ENCODE measurements at places on chromosomes 1 and 21.

- DNase-seq, result no peak
Measured at GRCh38 chr1:185069202-185069772, 23.9 kb downstream of the RNF2 start.

- no peak for DNase-seq
Measured at GRCh38 chr1:2046174-2046917, 3.9 kb upstream of the PRKCZ start.

DNA sequence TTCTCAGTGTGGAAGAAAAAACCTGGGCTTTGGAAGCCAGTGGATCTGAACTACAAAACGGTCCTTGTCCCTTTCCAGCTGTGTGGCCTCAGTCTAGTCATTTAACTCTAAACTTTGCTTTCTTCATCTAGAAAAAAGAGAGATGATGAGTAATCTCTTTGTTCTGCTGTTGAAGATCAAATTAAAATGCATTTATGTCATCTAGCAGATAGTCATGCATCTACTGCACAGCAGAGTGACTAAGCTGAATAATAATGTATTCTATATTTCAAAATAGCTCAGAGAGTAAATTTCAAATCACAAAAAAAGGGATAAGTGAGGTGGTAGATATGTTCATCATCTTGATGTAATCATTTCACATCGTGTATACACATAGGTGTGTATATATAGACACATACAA lies 473.2 kb downstream of the DSCAM start:
- DNase-seq, result no peak

- DNase-seq, result no peak
Measured at GRCh38 chr1:44361478-44361877, 6.4 kb upstream of the ERI3 start.

DNA sequence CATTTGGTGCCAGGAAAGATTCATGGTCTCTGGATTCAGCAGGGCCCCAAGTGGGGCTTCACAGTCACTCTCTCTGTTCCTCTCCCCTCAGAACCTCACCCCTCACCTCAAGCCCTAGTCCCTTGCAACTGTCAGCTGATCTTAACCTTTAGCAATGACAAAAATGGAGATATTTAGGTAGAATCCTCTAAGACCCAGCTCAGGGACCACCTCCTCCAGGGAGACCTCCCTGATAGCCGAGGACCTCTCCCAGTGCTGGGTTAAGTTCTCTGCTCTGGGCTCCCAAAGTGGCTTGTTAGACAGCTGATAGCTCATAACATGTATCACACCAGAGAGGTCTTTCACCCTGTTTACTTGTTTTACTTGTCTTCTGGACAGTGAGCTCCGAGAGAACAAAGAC lies 257.6 kb upstream of the KIAA0040 start:
- DNase-seq, result no peak

- peak; percentile 68 for DNase-seq
Measured at GRCh38 chr1:218967836-218968235, 205.8 kb upstream of the LYPLAL1 start.

- DNase-seq, result no peak
Measured at GRCh38 chr1:70397013-70397412, 14.1 kb upstream of the CTH start.

DNA sequence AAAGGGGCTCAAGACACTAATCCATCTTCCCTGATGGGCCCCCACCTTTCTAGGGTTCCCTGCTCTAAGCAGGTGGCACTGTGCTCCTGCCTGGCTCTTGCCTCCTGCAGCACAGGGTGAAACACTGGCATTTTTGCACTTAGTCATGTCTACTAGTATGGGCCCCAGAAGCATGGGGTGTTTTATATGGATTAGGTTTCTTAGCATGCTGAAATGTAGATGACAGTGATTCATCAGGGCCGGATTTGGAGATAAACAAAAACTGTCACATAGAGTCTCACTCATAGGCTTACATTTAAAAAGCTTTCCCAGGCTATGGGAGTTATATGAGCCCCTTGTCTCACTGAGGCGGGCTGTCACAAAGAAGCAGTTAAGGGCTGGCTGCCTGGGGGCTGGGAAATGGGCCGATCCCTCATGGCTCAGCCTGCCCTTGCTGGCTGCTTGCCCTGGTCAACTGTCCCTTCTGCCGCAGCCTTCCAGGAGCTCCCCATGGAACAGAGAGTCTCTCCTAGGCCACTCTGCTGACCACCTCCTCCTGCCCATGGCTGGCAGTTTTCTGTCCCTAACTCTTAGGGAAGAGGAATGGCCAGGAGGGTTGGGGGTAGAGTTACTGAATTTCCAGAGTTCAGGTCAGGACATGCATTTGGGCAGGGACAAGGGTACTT lies 6.5 kb downstream of the GALNT2 start:
- peak; percentile 86 for DNase-seq

DNA sequence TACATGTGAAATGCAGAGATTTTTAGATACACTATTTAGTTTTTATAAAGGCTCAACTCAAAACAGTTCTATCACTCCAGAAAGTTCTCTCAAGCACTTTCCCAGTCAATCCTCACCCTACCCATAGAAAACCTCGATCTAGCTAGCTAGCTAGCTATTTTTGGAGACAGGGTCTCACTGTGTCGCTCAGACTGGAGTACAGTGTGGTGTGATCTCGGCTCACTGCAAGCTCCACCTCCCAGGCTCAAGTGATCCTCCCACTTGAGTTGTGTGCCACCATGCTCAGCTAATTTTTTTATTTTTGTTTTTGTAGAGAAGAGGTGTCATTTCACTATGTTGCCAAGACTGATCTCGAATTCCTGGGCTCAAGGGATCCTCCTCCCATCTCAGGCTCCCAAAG lies 236.9 kb downstream of the RERE start:
- no peak for DNase-seq

GRCh38 chr1:200384818-200385390 lies 24.9 kb downstream of the ZNF281 start:
- no peak for DNase-seq

- DNase-seq, result no peak
Measured at GRCh38 chr1:171645553-171646248, 6.8 kb downstream of the MYOC start.

DNA sequence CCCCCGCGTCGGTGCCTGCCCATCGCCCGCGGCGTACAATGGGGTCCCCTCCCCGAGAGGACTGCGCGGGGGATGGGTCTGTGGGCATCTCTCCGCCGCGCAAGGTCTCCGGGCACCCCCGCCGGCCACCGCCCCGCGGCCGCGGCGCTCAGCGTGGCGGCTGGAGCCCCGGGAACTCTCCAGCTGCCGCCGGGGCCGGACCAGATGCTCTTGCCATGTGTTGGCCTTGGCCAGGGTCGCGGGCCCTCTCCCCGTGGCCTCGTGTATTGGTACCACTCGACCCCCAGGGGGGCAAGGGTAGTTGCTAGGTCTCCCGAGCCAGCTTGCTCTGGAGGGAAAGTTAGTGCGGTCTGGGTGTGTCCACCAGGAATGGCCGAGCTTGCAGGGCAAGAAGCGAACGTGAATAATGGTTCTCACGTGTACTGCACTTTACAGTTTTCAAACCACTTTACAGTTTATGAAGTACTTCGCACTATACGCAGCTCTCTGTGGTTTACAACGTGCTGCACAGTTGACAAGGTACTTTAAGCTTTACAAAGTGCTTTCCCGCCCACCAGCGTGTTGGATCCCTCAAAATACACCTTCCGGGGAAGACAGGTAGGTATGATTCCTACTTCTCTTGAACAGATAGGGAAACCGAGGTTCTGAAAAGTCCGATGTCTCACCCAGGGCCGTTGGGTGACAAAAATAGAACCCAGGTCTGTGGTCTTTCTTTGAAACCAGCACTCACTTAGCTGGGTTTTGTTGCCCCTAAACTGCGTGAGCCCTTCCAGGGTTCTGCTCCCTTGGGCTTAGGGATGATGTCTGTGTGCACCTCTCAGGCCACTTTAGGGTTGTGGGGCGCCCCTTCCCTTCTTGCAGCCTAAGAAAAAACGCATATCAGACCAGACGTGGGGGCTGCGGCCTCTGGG lies 1.2 kb downstream of the EPHB2 start:
- DNase-seq, result peak; percentile 17

GRCh38 chr1:155079487-155080311 lies 1.1 kb downstream of the EFNA3 start:
- DNase-seq, result no peak

DNA sequence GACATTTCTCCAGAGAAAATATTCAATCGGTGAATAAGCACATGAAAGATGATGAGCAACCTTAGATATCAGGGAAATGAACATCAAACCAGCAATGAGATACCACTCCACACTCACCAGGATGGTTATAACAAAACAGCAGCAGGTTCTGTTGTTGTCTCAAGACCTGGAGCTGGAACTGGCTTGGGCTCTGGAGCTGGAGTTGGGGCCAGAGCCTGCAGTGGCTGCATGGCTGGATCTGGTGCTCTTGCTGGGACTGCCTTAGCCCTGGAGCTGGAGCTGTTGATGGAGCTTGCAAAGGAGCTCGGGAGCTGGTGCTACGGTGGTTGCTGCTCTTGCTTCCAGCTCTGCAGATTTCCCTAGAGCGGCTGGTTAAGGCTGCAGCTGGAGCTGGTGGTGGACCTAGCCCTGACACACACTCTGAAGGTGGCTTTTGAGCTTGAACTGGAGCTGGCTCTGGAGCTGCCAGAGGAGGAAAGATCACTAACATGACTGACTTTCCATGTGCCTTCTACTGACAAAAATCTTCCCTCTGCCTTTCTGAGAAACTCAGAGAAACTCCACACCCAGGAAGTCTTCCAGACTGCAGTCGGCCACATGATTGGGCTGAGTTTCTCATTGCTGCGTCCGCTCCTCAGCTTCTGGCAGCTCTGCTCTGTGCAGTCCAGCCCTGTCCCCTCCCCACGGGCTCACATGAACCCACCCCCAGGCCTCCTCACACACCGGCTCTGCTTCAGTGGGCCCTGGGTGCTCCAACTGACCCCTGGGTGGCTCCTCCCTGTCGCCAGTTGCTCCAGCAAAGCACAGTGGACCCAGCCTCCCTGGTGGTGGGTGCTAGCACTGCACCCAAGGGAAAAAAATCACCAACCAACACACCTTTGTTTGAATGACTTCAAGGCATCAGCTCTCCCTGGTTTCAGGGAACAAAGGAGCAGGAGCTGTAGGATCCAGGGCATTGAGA lies 139.1 kb upstream of the FMN2 start:
- peak; percentile 23 for DNase-seq

DNA sequence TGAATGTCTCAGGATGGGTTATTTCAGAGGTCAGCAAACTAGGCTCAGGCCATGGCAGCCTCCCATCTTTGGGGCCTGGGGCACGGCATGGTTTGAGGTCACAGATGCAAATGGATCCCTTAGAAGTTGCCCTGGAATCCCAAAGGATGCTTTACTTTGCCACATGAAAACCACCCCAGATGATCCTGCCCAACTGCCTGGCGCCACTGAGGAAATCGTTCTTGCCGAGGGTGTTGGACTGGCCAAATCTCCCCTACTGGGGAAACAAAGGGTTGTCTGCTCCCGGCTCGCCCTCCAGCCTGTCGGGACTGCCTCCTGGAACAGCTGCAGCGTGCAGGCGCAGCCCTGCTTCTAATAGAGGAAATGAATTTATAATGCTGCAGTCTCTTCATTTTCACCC lies 173.0 kb upstream of the LMO4 start:
- no peak for DNase-seq

GRCh38 chr21:44933199-44933917 lies 6.5 kb upstream of the SLX9 start:
- DNase-seq, result no peak

DNA sequence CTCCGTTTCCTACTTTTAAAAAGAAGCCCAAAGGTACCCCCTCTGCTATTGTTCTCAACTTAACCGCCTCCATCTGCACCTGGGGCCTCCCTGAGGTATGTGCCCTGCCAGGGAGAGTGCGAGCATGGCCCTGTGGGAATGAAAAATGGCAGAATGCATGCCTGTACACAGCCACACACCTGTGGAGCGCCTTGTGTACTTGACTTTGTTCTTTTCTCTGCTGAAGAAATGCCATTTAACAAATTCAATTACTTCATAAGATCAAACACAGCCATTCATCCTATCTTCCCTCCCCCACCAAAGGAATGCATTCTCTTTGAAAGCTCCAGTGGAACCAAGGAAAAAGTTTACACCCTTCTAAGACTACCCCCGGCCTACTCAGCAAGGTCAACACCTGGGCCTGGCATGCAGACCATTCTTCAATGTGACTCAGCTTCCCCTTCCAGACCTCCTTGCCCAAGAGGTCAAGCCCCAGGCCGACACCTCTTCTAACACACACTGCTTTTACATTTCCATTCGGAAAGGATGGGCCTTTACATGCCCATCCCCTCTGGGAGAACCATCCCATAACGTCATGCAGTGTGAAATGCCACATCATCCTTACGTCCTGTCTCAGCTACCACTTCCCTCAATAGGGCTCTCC lies 123.7 kb downstream of the SMYD2 start:
- peak; percentile 59 for DNase-seq

- DNase-seq, result no peak
Measured at GRCh38 chr21:34205811-34206571, 132.6 kb downstream of the MRPS6 start.

DNA sequence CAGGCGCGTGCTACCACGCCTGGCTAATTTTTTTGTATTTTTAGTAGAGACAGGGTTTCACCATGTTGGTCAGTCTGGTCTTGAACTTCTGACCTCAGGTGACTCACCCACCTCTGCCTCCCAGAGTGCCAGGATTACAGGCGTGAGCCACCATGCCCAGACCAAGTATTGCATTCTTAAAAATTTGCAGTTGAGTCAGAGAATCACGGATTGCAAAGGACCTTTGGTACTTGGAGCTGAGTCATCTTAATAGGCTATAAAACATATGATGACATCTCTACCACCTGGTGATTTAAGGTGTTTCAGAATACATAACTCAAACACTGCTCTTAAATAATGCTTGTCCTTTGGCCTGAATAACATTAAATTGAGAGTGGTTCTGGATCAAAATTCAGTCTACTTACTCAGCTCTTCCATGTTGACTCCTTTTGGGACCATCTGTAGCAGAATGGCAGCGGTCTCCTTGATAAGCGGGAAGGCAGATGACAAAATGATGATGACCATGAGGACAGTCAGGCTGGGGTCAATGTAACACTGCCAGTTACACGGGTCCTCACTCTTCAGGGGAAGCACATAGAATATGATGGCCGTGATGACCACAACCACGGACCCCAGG lies 10.4 kb downstream of the SLC30A10 start:
- peak; percentile 57 for DNase-seq

DNA sequence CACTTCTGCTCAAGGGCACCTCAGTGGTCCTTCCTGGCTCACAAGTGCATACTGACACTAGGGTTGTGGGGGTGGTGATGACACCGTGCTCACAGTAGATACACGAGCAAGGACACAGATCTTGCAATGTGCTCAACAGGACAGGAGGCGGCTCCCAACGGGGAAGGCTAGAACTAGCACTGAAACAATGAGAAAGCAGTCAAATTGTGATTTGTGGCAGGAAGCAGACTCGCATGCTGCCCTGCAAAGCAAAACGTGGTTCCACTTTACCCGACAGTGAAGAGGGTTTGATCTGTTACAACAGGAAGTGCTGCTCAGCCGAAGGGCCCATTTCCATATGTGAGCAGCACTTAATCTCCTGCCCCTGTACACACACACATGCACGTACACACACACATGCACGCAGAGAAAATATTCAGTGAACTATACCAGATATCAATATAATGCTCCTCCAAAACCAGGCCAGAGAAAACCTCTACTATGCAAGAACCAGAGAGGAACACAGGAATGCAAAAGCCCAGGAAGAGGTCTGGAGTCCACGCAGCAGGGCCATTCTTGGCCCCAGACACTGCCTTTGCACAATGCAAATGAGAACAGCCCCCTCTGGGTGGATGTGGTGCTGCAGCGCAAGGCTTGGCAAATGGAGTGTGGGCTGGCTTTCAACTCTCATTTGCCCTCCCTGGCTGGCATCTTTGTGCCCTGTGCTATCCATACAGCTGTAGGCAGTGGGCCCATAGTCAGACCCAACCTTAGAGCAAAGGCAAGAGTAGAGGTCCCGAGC lies 47.1 kb downstream of the KANK4 start:
- DNase-seq, result no peak

Measured in EL (cell line).